ENCODE measurements at places on chromosomes 2 and 18.

DNA sequence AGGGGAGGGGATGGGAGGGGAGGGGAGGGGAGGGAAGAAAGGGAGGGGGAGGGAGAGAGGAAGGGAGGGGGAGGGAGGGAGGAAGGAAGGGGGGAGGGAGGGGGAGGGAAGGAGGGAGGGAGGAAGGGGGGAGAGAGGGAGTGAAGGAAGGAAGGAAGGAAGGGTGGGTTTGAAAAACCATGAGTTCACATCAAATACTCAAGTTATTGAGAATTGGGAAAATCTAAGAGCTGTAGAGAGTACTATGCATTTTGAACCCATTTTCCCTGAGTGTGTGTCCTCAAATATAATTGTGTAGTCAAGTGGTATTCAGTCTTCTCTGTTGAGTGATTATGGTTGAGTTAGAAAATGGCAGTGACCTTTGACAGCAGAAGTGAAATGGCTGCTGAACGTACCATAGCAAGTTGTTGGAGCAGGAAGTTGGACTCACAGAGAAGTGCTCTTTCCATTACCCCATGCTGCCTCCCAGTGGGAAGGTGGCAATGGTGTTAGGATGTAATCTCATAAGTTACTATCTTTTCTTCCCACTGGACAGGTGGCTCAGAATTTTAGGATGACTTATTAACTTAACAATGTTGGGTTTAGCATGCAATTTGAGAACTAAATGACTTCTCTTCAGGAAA lies 214.6 kb downstream of the SETBP1 start:
- no peak for DNase-seq

- DNase-seq: no peak
Measured at GRCh38 chr18:49666045-49666775, 104.4 kb downstream of the LIPG start.

- DNase-seq: no peak
Measured at GRCh38 chr18:37900326-37900725, 334.7 kb upstream of the CELF4 start.

DNA sequence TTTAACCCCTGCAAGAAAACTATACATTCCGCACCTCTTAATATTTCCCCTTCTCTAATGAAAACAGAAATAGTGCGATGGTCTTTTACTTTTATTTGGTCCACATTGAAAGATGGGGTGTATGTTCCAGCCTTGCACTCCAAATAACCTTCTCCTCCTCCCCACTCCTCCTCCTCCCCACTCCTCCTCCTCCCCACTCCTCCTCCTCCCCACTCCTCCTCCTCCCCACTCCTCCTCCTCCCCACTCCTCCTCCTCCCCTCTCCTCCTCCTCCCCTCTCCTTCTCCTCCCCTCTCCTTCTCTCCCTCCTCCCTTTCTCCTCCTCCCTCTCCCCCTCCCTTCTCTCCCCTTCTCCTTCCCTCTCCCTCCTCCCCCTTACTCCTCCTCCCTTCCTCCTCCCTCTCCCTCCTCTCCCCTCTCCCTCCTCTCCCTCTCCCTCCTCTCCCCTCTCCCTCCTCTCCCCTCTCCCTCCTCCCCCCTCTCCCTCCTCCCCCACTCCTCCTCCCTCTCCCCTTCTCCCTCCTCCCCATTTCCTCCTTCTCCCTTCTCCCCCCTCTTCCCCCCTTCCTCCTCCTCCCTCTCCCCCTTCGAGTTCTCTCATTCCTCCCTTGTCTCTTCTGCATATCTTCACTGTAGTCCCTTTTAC lies 70.4 kb downstream of the ZNF532 start:
- no peak for DNase-seq

DNA sequence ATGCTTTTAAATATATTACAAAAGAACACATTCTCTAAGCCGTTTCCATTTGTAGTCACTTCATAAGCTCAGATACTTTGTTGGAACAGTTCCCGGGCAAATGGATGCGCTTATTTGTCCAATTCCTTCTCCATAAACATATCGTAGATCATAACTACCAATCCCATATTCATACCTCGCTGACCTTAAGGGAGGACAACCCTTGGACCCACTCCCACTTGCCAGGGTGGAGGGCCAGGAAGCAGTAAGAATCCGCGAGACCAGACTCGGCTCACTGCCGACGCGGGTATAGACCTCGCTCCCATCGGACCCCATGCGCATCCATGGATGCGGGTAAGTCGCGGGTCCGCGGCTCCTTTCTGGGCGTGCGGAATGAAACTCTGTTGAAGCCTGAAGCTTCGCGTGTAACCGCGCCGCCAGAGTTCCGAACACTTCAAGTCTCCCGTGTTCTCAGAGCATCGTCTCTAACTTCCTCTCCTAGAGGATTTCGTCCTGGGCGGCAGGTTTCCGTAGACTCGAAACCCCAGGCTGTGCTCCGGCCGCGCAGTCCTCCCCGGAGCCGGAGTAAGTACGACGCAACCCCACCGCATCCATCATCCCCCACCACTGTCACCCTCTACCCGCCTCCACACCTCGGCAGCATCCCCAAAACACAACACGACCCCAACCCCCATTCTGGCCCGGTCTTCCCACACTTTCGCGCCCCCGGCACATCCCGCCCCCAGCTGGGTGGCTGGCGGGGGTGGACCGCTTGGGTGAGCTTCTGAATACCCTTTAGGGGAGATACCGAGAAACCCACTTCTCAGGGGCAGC lies 1.1 kb downstream of the DSC3 start:
- no peak for DNase-seq

DNA sequence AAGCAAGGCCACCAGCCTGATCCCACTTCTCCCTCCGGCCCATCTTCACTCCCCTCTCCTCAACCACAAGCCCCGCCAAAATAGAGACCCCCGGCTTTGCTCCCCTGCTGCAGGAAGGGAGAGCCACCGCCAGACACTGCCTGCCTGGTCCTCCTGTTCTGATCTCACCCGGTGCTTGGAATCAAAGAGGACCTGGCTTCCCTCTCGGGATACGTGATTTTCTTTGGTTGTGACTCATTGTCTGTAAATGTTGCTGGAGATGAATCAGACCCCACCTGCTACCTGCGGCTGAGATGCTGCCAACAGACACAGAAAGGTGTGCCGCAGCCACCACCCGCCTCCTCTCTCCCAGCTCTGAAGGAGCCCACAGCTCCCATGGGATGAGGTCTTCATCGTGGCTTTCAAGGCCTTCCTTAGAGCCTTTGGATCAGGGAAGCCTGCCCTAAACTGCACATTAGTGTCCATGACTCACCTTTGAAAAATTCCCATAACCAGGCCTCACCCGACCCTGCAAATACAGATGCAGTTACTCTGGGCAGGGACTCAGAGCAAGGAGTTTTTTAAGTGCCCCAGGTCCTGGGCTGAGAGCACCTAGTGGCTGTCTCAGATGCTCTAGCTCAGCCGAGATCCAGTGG lies 79.4 kb upstream of the ZNF532 start:
- DNase-seq: peak; percentile 65

GRCh38 chr2:113602869-113603466 lies 24.1 kb upstream of the RABL2A start:
- no peak for DNase-seq

- DNase-seq: no peak
Measured at GRCh38 chr2:45898819-45899218, 247.3 kb downstream of the PRKCE start.

DNA sequence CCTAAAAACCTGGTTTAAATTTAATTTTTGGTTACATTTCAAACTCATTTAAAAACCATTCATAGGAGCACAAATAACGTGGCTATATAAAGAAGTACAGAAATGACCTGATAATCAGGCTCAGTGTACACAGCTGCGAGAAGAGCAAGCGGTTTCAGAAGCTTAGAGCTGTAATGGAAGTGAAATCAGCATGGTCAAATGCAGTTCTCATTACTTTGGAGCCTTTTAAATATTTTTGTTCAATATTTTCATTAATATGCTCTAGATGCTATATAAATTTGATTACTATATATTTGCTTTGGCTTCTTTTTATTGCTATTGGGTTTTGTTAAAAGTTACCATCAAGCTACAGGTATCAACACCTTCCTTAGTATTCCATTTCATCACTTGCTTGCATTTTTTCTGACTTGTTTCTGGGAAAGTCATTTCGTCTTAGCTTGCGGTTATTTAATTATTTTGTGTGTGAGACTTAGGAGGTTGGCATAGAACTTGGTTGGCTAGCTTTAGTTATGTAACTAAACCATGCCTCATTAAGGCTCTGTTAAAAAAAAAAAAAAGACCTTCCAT lies 58.7 kb downstream of the AFTPH start:
- DNase-seq: no peak

DNA sequence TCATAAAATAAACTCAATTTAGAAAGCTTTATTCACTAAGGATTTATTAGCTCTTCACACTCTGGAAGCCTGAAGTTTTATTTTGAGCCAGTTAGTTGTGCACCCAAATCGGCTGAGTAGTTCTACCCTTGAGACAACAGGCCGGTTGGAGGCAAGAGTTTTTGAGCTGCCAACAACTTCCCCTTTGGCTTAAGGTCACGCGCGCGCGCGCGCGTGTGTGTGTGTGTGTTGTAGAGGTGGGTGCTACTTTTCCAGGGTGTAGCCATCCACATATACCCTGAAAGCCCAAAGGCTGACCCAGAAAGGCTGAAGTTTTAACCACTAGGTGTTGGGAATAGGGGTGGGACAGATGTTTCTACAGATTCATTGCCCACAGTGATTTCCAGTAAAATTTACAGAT lies 150.2 kb upstream of the LHCGR start:
- no peak for DNase-seq

DNA sequence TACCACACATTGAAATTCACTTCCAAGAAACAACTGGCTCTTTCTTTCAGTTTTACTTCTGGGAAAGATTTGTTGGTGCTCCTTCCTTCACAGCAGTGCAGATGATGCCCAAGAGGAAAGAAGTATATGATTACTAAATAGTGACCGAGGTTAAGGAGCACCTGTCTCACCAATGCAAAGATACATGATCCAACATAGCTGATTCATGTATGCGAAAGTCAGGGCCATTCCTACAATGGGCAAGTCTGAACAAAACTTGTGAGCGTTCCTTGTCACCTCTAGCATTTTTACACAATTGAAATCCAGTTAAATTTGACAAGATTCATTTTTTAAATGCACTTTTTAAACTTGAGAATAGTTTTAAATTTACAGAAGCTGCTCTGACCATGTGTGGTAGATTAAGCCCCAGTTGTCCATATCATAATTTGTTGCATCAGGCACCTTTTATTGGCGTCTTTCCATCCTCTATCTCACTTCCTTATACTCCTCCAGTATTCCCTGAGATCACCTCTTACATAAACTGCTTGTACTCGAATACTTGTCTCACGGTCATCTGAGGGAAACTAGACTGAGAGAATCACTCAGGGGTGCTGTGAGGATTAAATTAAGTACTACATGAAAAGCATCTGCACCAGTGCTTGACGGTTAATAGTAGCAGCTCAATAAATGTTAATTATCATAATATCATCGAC lies 438.8 kb upstream of the CDH20 start:
- DNase-seq: no peak

- no peak for DNase-seq
Measured at GRCh38 chr2:141534666-141535362, 596.0 kb downstream of the LRP1B start.

DNA sequence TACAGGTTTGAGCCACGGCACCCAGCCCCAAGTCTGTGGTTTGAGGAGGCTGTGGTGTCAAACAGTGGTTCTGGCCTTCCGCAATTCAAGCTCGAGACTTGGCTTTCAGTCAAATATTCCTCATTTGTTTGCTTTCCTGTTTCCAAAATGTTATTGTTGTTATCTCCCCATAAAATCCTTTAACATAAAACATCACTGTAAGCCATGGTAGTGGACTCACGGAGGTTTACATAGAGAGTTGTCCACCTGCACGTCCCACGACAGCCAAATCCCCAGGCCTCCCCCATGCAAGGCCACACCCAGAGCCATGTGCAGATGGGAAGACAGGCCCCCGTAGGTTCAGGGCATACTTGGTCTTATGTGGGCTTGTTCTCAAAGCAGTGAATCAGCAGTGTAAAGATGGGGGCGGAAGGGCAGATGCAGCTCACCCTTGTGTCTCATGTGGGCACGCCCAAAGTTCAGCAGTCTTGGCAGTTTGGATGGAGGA lies 18.9 kb upstream of the ST3GAL5 start:
- no peak for DNase-seq

GRCh38 chr2:128036748-128037607 lies 9.1 kb upstream of the SAP130 start:
- DNase-seq: no peak

- no peak for DNase-seq
Measured at GRCh38 chr2:17430326-17430725, 87.9 kb downstream of the RAD51AP2 start.

DNA sequence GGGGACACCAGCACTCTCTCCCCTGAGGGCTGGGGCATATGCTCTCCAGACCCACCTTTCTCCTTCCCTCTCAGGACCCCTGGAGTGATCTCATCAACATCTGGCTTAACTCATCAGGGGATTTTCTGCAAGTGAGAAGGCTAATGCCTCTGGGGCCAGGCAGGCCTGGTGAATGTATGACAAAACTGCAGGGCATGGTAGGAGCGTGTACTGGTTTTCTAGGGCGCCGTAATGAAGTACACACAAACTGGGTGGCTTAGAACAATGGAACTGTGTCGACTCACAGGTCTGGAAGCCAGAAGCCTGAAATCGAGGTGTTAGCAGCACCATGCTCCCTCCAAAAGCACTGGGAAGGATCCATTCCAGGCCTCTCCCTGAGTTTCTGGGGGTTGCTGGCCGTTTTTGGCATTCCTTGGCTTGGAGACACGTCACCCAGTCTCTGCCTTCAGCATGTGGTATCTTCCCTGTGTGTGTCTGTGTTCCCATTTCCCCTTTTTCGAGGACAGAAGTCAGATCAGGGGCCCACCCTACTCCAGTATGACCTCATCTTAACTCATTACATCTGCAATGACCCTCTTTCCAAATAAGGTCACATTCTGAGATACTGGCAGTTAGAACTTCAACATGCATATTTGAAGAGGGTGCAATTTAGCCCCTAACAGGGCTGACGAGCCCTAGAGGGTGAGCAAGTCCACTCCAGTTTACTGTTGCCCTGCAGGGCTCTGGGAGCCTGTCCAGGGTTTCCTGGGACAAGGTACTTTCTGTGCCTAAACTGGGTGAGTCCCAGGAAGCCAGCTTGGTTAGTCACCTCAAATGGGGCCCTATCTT lies 45.5 kb upstream of the CAB39 start:
- DNase-seq: peak; percentile 57

DNA sequence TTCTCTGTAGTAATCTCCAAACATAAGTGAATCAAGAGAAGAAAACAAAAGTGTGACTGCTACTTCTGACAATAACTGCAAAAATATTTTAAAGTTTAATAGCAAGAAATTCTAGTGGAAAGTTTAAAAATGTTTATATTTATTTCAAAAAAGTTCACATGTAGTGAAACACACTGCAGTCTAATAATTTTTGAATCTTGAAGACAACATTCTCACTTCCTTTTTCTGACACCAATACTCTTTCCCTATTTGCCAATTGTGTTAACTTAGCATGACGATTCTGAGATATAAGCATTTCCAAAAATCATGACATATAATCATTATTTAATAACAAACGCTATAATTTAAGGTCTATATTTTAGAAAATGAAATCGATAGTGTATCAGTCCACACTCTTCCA lies 429.1 kb upstream of the PKDCC start:
- no peak for DNase-seq

GRCh38 chr2:240383099-240383758 lies 52.2 kb upstream of the GPC1 start:
- DNase-seq: no peak
